ENCODE measurements at places on chromosomes 6 and 20. TPM values are rescaled to one million over a fixed set of nuclear protein-coding genes. Genes with fewer than 3 reads are reported as not detected.
A peak's percentile ranks its signal among the peaks of the same experiment; 100 is the strongest.

- DNase-seq: peak; percentile 56
Observed at GRCh38 chr6:38638941-38639497, 710 bp downstream of the BTBD9 start.

DNA sequence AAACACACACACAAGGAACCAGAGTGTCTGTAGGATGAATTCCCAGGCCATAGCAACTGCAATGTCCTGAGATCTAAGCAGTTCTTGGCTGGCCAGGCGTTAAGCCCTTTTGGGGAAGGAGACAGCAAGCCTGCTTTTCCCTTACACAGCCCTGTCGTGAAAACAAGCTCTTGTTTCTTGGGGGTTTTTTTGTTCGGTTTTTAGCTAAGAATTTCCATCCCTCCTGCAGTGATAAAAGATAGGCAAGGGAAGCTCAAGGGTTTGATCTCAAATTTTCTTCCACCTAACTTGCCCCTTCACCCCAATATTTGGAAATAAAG, 1.5 kb downstream of the TNFRSF21 start:
- DNase-seq: no peak

GRCh38 chr20:37808233-37809070, 94.5 kb upstream of the VSTM2L start:
- DNase-seq: no peak

GRCh38 chr6:156933201-156934068, 156.3 kb downstream of the ARID1B start:
- DNase-seq: no peak

GRCh38 chr6:169671563-169671962, 30.3 kb downstream of the WDR27 start:
- DNase-seq: no peak

GRCh38 chr20:57711311-57711712, 1.5 kb upstream of the PMEPA1 start:
- DNase-seq: no peak

GRCh38 chr6:41429506-41430504, 94.4 kb downstream of the NCR2 start:
- no peak for DNase-seq

DNA sequence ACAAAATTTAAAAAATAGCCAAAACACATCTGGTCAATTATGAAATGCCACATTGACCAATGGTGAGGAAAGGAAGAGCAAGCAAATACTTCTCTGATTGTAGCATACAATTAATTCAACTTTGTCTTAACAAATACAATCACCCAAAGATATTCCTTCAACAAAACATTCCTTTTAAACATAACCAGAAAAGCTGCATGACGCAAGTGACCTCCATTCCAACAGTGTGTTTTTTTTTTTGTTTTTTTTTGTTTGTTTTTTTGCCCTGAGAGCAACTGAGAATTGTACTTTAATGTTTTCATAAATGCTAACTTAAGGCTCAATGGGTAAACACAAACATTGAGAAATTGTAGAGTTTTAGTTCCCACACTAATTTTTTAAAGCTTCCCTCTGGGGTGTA, 184.4 kb downstream of the PTPRK start:
- DNase-seq: no peak

DNA sequence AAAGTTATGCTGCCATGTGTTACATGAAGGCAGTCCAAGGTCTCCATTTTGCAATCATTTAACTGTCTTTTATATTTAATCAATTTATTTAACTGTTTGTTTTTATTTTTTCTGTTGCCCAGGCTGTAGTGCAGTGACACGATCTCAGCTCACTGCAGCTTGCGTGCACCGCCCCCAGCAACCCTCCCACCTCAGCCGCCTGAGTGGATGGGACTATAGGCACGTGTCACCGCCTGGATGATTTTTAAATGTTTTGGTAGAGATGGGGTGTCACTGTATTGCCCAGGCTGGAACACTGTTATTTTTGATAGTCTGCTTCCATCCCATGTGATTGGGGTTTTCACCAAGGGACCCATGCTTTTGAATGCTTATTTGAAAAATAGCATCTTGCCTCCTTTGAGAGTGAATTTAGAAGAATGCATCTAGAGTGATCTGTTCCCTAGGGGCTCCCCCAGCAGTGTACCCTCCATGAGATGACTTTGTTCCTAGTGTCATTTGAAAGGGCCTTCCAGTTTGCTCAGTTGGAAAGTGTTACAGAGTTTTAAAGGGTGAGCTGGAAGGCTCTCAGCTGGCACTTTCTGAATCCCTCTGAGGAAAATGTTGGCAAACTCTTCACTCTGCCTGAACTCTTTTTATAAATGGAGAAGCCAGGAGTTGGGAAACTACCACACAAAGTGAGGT, 143.4 kb downstream of the JARID2 start:
- DNase-seq: no peak

- DNase-seq: no peak
Observed at GRCh38 chr20:60695226-60696000, 556.6 kb upstream of the CDH4 start.

DNA sequence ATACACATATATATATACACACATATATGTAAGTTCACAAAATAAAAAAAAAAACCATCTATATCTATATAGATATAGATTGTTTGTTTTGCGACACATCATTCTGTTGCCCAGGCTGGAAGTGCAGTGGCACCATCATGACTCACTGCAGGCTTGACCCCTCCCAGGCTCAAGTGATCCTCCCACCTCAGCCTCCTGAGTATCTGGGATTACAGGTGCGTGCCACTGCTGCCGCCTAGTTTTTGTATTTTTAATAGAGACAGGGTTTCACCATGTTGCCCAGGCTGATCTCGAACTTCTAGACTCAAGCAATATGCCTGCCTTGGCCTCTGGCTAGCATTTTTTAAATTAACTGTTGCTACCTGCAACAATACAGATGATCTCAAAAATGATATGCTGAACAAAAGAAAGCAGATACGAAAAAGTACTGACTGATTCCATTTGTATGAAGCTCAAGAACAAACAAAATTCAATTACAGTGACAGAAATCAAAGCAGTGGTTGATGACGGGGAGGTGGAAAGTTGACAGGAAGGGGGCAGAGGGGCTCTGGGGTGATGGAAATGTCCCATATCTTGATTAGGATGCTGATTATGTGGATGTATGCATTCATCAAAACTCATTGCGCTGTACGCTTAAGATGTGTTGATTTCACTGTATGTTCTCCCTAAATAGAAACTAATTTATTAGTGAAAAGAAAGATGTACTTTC, 49.6 kb downstream of the ATXN1 start:
- no peak for DNase-seq

GRCh38 chr6:52664186-52664990, 6.5 kb upstream of the TMEM14A start:
- peak; percentile 81 for DNase-seq

GRCh38 chr20:34567892-34568865, 9.7 kb downstream of the MAP1LC3A start:
- no peak for DNase-seq

GRCh38 chr20:50226093-50226974, 35.7 kb downstream of the CEBPB start:
- DNase-seq: no peak

GRCh38 chr6:43310624-43311023, 2.0 kb upstream of the CRIP3 start:
- no peak for DNase-seq

DNA sequence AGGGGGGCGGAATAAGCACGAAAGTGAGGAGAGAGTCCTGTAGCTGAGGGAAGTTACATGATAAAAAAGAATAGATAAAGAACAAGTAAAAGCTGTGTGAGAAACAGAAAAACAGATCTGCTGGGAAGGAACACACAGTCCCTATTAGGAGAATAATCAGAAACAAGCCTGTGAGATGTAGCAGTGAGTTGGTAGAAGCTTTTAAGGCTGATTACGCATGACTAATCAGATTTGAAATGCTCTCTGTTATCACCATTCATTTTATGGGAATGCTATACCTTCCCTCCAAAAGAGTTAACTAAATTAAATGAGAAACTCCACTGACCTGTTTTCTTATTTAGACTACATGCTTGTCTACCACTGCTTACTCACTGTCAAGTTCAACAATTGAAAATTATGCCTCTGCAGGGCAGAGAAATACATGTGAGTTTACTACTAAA, 15.8 kb downstream of the REPS1 start:
- no peak for DNase-seq

DNA sequence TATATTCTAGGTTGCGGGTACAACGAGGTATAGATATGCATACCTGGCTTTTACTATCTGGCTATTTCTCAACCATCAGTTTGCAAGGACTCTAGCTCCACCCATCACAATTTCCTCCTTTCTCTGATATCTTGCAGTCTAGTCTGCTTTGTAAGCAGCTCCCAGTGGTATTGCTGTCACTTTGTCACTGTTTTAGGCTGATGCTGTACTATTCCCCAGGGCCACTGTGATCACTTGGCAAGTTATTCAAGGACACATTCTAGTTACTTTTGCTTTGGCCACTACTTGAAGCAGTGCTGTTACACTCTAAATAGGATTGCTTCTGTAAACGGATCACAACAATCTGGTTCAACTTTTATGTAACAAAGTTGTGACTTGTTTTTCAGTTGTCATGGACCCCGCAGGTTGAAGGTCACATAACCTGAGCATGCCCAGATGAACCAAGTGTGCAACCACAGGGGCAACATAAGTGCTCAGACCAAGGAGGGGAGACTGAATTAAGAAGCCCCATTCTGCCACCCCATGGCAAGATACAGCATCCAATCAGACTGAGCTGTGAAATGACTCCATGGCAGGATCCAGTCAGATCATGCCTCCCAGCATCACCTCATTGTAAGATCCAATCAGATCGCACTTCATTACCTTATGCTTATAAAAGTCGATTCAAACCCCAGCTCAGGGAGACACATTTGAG, 588.4 kb upstream of the CITED2 start:
- DNase-seq: no peak

DNA sequence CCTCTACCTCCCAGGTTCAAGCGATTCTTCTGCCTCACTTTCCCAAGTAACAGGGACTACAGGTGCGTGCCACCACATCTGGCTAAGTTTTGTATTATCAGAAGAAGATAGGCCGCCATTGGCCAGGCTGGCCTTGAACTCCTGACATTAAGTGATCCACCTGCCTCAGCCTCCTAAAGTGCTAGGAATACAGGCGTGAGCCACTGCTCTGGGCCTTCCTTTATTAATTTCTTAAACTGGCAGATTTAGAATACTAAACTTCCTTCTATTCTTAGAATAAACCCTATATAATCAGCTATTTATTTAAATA, 86.6 kb downstream of the HFE start:
- no peak for DNase-seq

GRCh38 chr20:45444050-45444449, 25.5 kb upstream of the WFDC2 start:
- DNase-seq: peak; percentile 75

DNA sequence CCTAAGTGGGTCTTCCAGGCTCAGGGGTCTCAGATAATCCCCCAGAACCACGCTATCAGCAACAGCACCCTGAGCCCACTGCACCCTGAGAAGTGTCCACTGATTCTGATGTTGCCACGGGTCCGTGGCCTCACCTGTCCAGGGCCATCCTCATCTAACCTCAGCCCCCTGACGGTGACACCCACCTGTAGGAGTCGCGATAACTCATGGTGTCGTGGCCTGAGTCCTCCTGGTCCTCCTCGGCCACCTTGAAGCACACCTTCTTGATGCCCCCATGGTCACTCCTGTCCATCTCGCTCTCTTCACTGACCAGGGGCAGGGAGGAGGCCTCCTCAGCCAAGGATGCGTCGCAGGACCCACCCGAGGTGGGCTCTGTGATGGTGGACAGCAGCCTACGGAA, 182.1 kb downstream of the PREX1 start:
- DNase-seq: no peak

DNA sequence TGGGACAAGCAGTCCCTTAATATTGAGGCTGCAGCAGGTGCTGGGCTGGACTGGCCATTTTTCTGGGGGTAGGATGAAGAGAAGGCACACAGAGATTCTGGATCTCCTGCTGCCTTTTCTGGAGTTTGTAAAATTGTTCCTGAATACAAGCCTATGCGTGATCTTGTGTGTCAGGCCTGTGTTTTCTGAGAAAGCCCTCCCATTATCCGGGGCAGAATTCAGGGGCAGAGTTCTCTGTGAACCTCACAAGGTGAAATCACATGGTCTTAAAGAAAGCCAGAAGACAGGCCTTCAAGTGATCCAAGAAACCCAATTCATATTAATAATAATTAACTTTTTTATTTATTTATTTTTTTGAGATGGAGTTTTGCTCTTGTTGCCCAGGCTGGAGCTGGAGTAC, 12.5 kb downstream of the CCN5 start:
- no peak for DNase-seq

DNA sequence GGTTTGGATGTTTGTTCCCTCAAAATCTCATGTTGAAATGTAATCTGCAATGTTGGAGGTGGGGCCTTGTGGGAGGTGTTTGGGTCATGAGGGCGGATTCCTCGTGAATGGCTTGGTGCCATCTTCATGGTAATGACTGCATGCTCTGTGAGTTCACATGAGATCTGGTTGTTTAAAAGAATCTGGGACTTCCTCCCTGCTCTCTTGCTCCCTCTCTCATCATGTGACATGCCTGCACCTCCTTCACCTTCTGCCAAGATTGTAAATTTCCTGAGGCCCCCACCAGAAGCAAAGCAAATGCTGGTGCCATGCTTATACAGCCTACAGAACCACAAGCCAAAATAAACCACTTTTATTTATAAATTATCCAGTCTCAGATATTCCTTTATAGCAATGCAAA, 250.3 kb upstream of the PLN start:
- no peak for DNase-seq

- DNase-seq: no peak
Observed at GRCh38 chr6:163559661-163560060, 145.1 kb downstream of the QKI start.

DNA sequence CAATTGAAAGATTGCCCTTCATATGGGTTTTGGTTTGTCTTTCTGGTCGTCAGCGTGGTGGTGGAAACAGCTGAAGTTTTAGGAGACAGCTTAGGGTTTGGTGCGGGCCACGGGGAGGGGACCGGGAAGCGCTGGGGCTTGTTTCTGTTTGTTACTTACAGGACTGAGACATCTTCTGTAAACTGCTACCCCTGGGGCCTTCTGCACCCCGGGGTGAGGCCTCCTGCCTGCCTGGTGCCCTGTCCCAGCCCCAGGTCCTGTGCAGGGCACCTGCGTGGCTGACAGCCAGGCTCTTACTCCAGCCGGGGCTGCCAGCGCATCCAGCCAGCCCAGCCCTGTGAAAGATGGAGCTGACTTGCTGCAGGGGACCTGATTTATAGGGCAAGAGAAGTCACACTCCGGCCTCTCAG, 22.8 kb downstream of the NPEPL1 start:
- DNase-seq: no peak

Gene PBOV1
- total RNA-seq: not detected

Gene ARFGEF2
- total RNA-seq: 20.0 TPM

Gene OOEP
- 0.57 TPM for total RNA-seq

Gene DEFB132
- not detected for total RNA-seq

Gene PSMB9
- total RNA-seq: 391 TPM

Gene CLVS2
- not detected for total RNA-seq

Gene BEND6
- not detected for total RNA-seq

Gene OR2B6
- not detected for total RNA-seq

Gene EPHA7
- total RNA-seq: not detected

Gene ATP6V1G2
- total RNA-seq: 3.7 TPM

Gene GRM1
- total RNA-seq: not detected

Gene VGLL2
- not detected for total RNA-seq

Gene PSORS1C1
- 0.57 TPM for total RNA-seq

Gene TCF15
- total RNA-seq: not detected

Gene CALHM4
- total RNA-seq: not detected

Gene ISM1
- 1.3 TPM for total RNA-seq

Gene CYB5R4
- 26.8 TPM for total RNA-seq
